ENCODE measurements at places on chromosomes 7 and 10.
A peak's percentile ranks its signal among the peaks of the same experiment; 100 is the strongest.

DNA sequence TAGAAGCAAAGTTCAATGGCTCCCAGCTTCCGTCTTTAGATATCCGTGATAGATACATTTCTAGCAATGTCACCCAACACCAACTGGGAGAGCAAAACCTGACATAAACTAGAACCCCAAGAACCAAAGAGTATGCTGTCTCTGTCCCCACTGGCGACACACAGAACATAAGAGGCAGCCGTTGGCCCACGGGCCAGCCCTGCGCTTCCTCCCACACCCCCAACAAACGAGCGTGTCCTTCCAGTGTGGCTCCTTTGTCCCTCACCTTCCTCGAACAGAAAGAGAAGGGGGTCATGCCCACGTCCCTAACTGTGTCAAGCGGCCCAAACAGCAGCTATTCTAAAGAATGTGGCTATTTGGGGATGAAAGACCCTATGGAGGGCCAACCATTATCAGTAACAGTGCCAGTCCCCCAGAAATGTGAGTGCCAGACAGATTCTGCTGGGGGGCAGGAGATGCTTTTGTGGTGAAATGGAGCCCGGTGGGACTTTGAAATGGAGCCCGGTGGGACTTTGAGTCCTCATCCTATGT lies 171.9 kb downstream of the USP6NL start:
- no peak for DNase-seq

DNA sequence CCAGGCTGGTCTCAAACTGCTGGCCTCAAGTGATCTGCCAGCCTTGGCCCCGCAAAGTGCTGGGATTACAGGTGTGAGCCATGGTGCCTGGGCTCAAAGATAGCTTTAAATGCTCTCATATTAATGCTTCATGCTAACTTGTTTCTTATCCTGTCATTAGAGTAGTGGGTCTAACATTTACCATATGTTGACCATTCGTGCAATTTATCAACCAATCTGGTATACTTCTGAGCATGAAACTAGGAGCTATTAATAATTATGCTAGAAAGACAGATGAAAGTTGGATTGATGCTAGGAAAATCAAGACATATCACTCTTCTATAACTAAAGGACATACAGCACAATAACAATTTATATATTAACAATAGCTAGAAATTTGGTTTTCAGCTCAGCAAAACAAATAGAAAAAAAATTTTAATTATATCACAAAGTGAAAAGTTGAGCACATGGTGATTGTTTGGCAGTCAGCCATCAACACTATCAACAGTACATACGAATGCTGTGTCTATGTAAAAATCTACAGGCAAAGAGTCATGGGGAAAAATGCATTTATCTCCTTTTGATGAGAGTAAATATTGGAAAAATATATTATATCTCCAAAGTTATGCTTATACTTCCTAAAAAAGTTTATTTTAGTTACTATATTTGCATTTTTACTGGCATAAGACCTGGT lies 112.1 kb upstream of the ABCB5 start:
- DNase-seq: no peak

DNA sequence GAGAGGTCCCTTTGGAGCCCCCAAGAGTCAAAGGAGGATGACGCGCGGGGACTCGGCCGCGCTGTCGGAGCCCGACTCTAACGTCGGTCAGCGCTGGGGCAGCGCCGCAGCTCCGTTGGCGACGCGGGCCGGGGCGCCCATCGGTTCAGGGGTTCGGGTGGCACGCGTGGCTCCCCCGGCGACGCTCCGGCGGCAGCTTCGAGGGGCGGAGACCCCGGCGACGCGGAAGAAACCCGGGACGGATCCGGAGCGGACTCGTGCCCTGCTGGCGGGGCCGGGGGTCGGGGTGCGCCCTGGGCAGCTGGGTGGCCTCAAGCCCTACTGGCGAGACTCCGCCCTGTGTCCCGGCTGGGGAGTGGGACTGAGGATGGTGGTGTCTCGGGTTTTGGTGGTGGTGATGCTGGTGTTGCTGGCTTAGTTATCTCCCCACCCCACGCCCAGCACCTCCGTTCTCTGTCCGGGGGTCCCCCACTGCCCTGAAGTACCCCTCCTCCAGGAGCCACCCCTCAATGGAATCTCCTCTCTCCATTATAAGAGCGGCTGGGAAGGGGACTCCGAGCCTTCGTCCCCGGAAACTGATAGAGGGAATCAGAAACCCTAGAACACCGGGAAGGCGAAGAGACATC lies at the start of gene NAT16:
Gene NAT16 (minus strand): TSS at position 164 of the 626 bp plus-strand sequence. CDS start 5,486 bp downstream, outside the sequence.
- DNase-seq: no peak

- peak; percentile 24 for DNase-seq
Observed at GRCh38 chr7:2068693-2069471, 163.9 kb downstream of the MAD1L1 start.

DNA sequence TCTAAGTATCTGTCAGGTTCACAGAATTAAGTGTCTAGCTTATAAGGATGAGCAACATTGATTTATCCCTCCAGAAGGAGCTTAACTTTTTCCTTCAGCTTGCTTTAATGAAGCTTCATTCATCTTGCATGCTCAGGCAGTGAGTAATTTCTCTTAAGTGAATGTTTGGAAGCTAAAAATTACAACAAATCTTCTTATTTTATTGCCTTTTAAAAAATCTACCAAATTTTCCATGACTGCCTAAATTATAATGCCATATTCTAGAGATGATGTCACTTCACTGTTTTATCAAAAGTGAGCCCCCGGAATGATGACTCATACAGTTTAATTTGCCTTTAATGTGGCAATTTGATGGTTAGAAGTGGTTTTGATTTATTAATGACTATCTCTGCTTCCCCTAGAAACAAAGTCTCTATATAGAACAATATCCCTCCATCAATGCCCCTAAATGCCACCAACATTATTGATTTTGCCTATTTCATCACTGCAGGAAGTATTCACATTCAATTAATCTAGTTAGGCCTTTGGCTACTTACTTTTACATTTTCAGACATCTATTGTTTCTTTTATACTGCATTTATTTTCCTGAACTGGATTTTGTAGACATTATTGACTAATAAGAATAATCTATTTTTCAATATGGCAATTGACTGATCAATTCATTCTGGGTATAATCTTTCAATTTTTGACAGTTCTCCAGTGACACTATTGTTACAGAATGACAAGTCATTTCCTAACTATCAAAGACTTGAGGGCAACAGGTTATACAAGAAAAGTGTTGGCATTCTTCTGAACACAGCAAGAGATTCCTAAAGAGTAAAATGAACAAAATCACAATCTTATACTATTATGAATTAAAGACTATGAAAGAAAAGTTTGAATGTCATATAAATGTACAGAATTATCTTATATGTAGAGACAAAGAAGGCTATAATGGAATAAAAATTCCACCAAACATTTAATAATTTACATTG lies 139.3 kb upstream of the ODAD2 start:
- no peak for DNase-seq

GRCh38 chr10:133141958-133142340 lies 18.1 kb upstream of the KNDC1 start:
- DNase-seq: no peak

GRCh38 chr7:65896279-65896870 lies 23.5 kb downstream of the VKORC1L1 start:
- DNase-seq: no peak

- DNase-seq: no peak
Observed at GRCh38 chr7:43621729-43622448, 39.0 kb downstream of the STK17A start.

DNA sequence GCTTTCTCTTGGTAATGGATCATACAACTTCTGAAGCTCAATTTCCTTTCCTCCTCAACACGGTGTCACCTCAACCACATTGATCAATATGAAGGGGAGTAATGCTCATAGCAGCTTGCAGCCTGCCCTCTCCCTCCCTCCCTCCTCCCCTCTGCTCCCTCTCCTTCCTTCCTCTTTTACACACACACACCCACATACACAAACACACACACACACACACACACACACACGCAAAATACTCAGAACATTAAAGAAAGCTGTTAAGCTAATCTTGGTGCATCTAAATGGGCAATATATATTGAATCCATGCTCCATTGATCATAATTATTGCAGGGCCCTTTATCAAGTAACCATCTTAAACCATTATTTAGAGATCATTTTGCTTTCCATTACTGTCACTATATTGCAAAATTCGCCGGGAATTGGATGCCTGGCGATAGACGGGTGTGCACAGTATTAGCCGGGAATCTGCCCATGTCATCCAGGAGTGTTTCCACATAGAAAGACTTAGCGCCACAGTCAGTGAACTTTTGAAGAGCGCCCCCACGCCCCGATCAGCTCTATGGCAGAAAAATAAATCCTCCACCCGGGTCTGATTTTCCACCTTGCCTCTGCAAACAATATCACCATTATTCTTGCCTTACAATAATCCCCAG lies 122.0 kb downstream of the PRLHR start:
- no peak for DNase-seq

GRCh38 chr10:73910401-73910763 lies 550 bp upstream of the PLAU start:
- DNase-seq: no peak

DNA sequence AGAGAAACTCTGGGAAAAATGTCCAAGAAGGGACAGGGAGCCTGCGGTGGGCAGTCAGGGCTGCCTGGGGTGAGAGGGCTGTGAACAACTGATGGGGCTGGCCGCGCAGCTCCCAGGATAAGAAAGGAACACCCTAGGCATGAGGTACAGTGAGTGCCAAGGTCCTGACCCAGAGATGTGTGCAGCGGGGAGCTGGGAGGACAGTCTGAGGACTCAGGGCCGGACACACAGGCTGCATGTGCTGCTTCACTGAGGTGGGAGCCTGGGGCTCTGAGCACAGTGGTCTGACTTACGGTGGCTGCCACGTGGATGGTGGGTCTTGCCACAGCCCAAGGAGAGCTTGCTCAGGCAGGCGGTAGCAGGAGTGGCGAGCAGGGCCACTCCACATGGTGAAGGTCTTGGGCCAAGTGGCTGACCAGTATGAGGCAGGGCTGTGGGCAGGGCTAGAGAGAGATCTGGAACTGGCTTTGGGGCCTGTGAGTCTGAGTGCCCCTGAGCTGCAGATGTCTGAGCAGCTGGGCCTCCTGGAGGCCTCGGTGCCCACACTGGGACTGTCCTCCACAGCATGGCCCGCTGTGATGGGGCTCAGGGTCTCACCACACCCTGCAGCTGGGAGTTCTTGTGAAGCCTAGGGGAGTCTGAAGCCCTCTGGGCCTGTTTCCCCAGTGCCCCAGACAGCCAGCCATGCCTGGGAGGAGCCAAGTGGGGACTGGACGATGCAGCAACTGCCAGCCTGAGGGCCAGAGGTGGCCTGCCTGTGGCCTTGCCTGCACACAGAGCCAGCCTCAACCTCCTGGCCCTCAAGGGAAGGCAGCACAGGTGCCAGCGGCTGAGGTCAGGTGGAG lies 60.3 kb downstream of the RASGEF1A start:
- no peak for DNase-seq
